CD4-positive, alpha-beta T cell treated with Interferon gamma for 1 hour (primary cell): ENCODE measurements at places on chromosomes 4 and X.

DNA sequence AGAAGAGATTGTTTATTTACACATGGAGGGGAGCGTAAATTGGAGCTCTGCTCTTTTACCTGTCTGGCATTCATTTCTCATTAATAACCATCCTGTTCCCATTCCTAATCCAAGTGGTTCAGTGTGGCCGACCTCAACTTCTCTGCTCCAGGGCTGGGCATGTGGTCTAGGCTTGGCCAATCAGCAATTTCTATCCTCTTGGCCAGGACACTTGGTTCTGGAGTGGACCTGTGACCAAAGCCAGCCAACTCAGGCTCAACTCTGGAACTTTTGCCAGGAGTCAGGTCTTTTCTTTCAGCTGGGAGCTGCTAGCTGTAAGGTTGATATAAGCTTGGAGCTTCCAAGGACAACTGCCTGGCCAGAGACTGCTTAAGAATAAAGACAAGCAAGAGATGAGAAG, 15.6 kb upstream of the RASL11B start:
- no peak for DNase-seq

DNA sequence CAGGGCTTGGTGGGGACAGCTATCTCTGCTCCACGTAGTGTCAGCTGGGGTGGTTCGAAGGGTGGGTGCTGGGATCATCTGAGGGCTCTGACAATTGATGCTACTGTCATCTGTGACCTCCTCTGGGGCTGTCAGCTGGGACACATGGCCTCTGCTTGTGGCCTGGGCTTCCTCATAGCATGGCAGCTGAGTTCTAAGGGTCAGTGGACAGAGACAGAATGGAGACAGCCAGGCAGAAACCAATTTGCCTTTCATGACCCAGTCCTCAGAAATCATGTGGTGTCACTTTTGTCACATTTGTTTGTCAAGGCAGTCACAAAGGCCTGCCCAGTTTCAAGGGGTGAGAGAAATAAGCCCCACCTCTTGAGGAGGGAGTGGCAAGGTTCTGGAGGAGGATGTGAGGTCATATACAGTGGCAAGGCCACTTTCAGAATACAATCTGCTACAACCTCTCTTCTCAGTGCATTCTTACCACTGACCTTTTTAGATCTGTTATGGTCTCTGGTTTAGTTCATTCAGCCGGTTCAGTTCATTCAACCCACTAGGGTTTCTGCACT, 103.6 kb upstream of the BCOR start:
- DNase-seq, result peak; percentile 49

DNA sequence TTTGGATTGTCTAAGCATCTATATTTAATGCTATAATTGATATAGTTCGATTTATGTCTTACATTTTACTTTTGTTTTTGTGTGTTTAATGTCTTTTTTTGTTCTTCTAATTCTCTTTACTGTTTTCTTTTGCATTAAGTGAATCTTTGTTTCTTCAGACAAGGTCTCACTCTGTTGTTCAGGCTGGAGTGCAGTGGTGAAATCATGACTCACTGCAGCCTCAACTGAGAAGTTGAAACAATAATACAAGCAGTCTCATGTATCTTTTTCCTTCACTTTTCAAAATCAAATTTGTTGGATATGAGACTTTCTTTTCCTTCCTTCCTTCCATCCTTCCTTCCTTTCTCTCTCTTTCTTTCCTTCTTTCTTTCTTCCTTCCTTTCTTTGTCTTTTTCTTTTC, 1401.6 kb downstream of the ADGRL3 start:
- DNase-seq, result no peak

DNA sequence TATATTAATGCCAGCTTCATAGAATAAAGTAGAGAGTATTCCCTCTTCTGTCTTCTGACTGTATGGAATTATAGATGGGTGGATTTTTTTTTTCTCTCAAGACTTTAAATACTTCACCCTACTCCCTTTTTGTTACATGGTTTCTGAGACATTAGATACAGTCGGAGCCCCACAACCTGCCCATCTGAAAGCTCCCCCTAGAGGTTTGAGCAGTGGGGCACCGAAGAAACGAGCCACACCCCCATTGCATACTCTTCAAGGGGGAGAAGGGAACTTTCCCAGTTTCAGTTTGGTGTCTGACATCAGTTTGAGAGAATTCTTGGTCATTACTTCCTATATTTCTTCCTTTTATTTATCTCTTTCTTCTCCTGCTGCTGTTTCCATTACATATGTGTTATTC, 437.6 kb upstream of the AGA start:
- DNase-seq, result no peak

DNA sequence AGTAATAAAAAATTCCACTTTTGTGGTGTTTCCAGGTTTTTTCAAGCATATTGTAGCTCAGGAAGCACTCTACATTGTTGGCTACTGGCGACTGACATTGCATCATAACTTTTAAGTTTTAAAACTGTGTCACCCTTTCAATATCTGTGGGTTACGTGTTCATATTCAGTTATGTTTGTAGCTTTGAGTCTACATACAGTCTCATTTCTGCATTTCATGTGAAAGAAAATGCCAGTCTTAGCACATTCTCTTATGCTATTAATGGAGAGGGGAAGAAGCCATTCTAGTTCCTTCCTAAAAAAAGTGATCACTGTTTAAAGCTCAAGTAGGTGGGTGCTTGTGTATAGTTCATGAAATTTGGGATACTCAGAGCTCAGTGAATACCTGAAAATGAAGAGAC, 38.1 kb downstream of the DIAPH2 start:
- no peak for DNase-seq

DNA sequence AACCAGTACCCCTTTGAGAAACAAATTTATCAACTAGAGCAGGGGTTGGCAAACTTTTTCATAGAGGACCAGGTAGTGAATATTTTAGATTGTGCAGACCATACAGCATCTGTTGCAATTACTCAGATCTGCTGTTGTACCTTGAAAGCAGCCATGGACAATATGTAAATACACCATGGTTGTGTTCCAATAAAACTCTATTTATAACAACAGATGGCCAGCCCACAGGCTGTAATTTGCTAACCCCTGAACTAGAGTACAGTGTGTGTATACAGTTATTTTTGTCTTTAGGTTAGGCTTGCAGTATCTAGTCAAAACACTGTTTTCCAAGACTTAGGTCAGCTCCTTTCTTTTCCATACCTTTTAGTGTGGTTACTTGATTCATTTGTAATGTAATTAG, 54.4 kb downstream of the PHKA1 start:
- DNase-seq, result no peak

DNA sequence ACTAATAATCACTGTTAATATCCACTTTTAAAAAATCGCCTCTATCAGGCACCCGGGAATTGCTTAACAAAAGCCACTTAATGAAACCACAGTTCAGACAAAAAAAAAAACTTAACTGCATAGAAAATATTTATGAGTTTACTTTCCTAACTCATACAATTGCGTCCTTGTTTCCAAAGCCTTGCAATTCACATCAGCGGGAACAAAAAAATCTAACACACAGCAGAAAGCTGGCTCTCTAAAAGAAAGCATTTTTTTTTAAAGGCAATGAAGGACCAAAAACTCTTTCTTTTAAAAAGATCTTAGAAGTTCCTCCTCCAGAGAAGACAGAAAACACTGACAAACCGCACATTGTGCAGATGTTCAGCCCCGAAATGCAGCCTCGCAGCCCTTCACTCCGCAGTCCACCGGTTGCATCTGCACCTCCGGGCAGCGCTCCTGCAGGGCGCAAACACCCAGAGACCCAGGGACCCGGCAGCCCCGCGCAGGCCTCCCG, 812 bp downstream of the FAT1 start:
- no peak for DNase-seq
